ENCODE measurements at places on chromosomes 1 and 21.
A peak's percentile ranks its signal among the peaks of the same experiment; 100 is the strongest.

DNA sequence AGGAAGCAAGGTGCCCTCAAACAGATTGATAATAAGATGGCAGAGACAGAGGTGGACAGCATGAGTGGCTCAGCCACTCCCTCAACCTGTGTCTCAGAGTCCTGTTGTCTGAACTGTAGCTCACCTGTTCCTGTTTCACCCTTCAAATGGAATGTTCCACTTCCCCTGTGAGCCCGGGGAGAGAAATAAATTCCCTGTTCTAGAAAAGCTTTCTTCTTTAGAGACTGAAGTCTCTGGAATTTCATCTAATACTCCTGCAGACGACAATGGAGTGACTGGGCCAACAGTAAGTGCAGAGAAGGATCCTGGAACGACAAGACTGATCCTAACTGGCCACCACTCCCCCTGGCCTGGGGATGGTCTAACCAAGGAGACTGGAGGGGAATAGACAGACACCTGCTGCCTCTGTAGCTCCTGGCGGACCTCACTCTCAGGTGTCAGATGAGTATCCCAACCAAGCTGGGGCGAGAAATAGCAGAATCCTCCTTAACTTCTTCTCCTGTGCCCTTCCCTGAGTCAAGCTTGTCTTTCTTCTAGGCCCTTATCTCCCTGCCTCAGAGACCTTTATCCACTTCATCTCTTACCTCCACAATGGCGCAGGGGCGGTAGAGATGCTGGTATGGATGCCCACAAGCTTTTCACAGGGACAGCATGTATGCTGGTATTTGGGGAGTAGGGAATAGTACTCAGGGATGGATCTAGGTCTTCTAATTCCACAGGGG is 45.4 kb downstream of the PLEKHA6 start:
- no peak for DNase-seq

DNA sequence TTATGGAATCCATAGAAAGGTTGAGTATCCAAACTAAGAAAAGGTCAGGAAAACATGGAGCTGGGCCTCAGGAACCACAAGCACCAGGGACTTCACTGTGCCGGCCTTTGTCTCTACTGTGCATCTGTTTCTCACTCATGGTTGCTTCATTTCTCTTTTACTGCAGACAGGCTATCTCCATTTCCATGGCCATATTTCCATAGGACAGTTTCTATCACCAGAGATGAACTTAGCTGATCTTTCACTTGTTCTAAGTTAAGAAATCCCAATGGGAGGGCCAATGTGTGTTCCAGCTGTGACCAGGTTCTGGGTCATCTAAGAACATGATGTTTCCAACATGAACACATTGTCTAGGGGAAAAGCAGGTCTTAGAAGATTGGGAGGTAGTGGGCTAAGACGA is 43.7 kb upstream of the PPP2R5A start:
- no peak for DNase-seq

- DNase-seq = no peak
Observed at GRCh38 chr1:167905182-167905581, 8.8 kb downstream of the ADCY10 start.

- DNase-seq = no peak
Observed at GRCh38 chr1:28173980-28174297, 2.6 kb downstream of the PTAFR start.

DNA sequence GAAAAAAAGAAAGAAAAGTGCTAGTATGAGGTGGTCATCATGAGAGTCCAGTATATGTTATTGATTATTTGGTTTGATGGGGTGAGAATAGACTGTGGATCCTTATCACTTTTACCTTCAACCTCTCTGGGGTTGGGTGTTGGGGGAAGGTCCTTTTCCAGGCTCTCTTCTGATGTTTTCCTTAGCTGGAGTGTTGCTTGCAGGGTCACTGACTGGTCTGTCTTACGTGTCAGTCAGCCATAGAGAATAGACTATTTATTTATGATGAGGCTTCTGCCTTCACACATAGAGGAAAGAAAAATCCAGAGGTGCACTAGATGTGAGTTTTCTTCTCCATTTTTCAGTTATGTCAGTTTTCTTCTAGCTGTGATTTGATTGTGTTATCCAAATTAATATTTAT is 36.5 kb downstream of the MAP3K21 start:
- no peak for DNase-seq

GRCh38 chr1:101389547-101389929 is 152.7 kb downstream of the S1PR1 start:
- DNase-seq = no peak

DNA sequence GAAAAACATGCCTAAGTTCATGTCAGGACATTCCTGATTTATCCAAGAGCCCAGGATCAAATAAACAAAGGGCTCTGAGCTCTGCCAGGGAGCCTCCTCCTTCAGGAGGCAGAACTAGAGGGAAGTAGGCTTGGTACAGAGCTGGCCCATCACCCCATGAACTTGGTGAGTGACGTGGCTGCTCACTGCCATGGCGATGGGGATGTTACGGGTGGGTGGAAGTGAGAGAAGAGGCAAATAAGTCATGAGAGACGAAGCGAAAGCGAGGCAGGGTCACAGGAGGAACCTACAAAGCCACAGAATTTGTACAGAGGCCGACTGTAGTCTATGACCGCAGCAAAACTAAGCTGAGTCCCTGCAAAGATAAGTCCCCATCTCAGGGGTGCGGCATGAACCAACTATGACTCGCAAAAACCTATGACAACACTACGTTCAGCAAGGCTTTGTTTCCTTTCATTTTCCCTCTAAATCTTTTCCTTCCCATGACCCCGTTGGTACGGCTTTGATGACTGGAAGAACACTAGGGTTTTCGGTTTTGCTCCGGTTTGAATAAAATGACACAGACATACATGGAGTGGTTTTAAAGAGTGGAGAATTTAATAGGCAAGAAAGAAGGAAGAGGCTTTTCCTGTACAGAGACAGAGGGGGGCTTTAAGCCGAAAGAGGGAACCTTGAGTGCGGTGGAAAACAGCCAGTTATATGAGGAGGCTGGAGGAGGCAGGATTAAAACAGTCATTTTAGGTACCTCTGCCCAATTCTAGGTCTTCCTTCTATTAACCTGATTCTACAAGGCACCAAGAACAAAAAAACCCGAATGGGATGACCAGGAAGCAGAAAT is 74.1 kb downstream of the CD46 start:
- no peak for DNase-seq

- DNase-seq = peak; percentile 71
Observed at GRCh38 chr1:172826096-172826741, 167.3 kb downstream of the FASLG start.

GRCh38 chr21:33865996-33866575 is 49.5 kb downstream of the ATP5PO start:
- no peak for DNase-seq

- DNase-seq = no peak
Observed at GRCh38 chr1:198788561-198789064, 149.8 kb downstream of the PTPRC start.

DNA sequence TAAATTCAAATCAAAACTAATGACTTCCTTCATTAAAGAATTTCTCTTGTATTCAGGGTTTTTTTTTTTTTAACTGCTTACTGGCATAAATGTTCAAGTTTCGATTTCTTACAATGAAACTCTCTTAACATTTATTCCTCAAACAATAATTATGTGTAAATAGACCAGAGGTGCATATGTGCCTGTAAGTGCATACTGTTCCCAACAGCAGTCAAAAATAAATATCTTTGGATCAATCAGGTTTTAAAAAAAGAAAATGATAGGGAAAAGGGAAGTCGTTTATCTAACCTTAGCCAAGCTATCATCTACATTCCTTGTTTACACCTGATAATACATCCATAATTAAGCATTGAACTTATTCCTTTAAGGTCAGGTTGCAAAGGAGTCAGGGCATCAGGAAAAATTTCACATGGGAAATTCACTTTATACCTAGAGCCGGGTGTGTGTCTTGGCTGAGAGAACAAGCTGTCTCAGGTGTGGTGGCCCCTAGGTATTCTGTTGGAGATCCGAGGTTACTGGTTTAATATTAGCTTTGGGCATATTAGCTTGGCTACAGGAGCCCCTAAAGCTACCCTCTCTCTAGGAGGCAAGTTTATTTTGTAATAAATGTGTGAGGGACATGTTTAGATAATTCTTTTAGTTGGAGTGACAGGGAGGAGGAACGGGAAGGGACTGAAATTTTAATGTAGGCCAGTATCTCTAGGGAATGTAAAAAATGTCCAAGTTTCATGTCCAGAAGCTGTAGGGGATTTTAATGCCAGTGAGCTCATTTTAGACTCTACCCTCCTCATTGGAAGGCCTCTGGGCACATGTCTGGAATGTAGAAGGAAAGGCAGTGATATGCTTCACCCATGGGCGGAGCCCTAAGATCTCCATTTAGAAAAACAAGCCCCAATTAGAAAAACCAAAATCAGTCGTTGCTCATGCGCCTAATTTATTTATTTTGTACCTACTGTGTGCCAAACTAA is 327.9 kb upstream of the PROX1 start:
- DNase-seq = no peak

- DNase-seq = no peak
Observed at GRCh38 chr1:236659792-236660587, 26.3 kb upstream of the ACTN2 start.

GRCh38 chr1:212728606-212729005 is 29.0 kb upstream of the BATF3 start:
- no peak for DNase-seq

- no peak for DNase-seq
Observed at GRCh38 chr1:201126832-201127754, at the start of gene ASCL5. Gene ASCL5, minus strand, starts transcription at chr1:201127184. Its CDS starts 11,812 bp downstream, at chr1:201115372.

DNA sequence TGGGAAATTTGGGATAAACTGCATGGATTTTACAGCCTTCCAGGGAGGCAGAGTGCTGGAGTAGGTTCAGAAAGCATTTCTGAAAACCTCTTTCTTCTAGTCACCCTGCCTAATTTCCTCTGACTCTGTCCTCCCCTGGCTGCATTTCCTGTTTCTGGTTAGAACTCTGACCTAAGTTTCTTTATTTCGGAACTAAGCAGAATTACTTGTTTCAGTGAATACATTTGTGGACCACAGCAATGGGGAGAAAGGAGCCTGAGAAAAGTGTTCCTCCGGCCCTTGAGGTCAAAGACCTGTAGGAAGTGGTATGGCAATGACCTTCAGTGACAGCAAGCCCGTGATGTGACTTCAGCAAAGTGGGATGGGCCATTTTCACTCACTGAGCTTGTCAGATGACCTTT is 173.4 kb upstream of the RUNX1 start:
- no peak for DNase-seq

GRCh38 chr21:33234635-33235520 is 5.1 kb downstream of the IFNAR2 start:
- no peak for DNase-seq

DNA sequence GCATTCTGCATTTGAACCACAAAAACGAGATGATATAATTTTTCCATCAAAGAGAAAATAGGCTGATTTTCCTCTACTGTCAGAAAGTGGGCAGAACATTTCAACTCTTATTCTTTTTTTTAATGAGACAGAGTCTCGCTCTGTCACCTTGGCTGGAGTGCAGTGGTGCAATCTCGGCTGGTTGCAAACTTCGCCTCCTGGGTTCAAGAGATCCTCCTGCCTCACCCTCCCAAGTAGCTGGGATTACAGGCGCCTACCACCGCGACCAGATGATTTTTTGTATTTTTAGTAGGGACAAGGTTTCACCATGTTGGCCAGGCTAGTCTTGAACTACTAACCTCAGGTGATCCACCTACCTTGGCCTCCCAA is 11.6 kb downstream of the DSTYK start:
- DNase-seq = no peak

GRCh38 chr21:29136033-29136432 is 5.6 kb downstream of the MAP3K7CL start:
- DNase-seq = no peak

GRCh38 chr1:235806123-235806522 is 60.6 kb downstream of the LYST start:
- DNase-seq = no peak

DNA sequence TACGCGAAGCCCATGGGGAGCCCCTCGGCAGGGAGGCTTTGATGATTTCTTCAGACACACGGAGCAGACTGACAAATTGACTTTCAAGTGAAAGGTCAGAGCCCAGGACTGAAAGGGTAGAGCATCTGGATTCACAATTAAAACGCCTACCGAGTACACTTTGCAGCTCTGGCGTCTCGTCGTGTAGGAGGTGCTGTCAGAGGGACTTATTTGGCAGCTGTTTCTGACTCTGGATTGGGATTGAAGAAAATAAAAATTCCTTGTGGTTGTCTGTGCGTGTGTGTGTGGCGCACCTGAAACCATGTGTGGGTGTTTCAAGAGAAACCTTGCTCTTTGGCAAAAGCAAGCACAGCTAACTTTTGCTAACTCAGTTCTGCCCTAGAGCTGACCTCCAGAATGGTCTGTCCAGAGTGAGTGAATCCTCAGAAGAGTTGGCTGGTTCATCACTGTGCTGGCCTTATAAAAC is 348.7 kb downstream of the HLX start:
- no peak for DNase-seq

- peak; percentile 73 for DNase-seq
Observed at GRCh38 chr1:112575154-112575804, 43.7 kb downstream of the ST7L start.

GRCh38 chr21:19013916-19014315 is 610.3 kb upstream of the TMPRSS15 start:
- no peak for DNase-seq

- no peak for DNase-seq
Observed at GRCh38 chr21:31961027-31961426, 88.2 kb downstream of the HUNK start.

DNA sequence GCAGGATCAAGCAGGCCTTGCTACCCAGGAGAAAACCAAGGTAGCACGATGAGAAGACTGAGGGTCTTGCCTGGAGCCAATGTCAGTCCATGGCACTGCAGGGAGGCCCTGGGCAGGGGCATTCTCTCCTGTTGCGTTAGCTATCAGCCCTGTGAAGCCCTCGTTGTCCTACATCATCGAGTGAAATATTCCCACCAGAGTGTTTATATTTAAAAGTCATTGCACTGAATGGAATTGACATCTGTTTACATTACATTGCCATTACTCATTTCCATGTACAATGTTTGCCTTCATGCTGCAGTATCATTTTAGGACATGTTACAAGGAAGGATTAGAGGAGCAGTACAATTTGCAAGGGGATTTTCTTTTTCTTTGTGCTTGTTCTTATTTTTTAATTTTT is 243.9 kb downstream of the KAZN start:
- DNase-seq = no peak

DNA sequence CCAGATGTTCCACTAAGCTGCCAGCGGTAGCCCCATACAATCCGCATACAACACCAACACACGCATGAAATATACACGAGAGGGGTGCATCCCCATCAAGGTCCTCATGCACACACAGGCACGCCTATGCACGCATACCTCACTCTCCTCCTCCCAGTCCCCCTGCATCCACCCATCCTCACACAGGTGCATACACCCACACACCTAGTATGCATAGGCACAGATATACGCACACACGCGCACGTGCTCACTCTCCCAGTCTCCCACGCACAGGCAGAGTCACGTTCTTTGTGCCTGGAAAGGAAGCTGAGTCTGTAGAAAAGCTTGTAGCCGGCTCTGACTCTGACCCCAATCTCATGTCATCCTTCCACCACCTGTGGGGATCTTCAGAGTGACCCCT is 16.9 kb upstream of the PADI2 start:
- no peak for DNase-seq
